T-helper 1 cell (primary cell): ENCODE measurements at places on chromosomes 3 and 15.

- no peak for DNase-seq
These were observed 17.9 kb downstream of the GRIP2 start for GRCh38 chr3:14522129-14522691.

- DNase-seq, result no peak
These were observed 3.3 kb downstream of the TPM1 start for GRCh38 chr15:63045879-63046278.

GRCh38 chr15:94749811-94750617 lies 518.7 kb downstream of the MCTP2 start:
- no peak for DNase-seq

DNA sequence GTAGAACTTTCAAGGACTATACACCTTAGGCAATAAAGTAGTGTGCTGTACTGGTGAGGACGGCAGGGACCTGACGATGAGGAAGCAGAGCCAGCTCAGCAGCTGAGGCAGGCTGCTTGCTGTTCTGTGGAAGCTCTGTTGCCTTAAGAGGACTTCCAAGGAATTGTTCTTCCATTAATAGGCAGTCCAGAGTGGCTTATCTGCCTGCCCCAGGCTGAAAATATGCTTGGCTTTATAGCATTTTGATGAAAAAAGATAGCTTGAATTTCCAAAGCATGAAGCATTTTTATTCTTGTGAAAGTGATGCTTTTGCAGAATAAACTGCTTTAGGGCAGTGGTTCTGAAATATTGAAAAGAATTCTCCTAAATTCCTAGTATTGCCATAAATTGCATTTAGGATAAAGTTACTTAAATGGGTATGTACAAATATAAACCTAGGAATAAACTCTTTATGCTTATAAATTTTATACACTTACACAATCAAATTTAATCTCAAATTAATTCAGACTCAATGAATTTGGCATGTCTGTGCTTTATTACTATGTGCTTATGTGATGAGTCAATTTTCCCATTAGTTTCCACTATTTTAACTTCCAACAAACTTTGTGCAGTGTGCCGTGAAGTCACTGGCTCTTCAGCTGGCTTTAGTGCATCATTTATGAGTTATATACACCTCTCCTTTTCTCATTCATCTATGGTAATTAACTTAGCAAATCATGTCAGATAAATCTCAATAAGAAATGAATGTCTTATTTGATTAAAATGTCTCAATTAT lies 231.0 kb upstream of the RASGRP1 start:
- DNase-seq, result no peak

GRCh38 chr3:64830681-64831080 lies 142.9 kb upstream of the ADAMTS9 start:
- no peak for DNase-seq

- DNase-seq, result no peak
These were observed 130.3 kb downstream of the NUP210 start for GRCh38 chr3:13289771-13290285.

DNA sequence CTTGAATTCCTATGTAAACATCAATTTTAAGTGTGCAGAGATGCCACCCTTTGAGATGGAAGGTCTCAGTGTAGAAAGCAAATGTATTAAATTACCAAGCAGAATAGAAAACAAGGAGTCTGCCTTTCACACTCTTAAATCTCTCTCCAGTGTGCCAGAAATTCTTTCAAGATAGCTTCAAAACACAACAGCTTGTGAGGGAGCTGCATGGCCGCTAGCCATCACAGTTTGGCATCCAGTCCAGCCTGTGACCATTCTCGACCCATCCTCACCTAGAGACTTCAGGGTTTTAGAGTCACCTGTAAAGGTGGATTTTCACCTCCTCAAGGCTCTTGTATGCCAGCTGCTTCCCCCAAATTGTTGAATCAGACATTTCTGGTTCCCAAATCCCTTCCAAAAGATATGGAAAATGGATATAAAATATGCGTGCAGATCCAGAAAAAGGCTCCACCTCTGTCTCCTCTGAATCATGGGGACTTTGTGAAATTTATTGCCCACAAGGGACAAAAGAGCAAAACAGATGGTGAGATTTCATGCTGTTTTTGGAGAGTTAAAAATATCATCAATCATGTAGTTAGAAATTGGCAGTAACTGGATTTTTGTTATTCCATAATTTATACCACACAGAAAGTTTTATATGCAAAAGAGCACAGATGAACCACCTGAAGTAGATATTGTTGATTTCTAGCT lies 114.2 kb upstream of the THRB start:
- DNase-seq, result no peak

DNA sequence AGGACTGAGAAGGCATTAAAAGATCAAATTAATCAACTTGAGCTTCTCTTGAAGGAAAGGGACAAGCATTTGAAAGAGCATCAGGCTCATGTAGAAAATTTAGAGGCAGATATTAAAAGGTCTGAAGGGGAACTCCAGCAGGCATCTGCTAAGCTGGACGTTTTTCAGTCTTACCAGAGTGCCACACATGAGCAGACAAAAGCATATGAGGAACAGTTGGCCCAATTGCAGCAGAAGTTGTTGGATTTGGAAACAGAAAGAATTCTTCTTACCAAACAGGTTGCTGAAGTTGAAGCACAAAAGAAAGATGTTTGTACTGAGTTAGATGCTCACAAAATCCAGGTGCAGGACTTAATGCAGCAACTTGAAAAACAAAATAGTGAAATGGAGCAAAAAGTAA lies 149.7 kb upstream of the LRRFIP2 start:
- DNase-seq, result no peak

GRCh38 chr3:64575211-64575844 lies 112.5 kb downstream of the ADAMTS9 start:
- no peak for DNase-seq

DNA sequence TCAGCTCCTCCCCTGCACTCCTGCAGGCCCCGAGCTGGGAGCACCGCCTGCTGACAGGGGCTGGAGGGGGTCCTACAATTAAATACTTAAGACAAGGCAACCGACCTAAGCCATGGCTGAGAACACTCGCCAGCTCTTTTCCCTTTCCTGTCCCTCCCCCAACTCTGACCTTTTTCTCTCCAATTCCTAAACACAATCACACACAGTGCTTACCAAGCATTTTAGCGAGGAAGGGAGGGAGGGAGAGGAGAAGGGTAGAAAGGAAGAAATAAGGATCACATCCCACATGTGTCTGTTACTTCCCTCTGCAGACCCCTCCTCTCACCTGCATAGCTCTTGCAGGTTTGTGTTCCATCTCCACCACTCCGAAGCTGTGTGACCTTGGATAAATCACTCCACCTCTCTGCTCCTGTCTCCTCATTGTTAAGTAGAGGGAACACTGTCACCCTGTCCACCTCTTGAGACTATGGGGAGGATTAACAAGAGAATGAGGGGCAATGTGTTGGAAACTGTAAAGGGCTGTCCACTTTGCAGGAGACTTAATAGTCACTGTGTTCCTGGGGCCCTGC lies 63.6 kb downstream of the CYP11A1 start:
- DNase-seq, result no peak

- DNase-seq, result no peak
These were observed 9.6 kb upstream of the MYZAP start for GRCh38 chr15:57582090-57582489.

DNA sequence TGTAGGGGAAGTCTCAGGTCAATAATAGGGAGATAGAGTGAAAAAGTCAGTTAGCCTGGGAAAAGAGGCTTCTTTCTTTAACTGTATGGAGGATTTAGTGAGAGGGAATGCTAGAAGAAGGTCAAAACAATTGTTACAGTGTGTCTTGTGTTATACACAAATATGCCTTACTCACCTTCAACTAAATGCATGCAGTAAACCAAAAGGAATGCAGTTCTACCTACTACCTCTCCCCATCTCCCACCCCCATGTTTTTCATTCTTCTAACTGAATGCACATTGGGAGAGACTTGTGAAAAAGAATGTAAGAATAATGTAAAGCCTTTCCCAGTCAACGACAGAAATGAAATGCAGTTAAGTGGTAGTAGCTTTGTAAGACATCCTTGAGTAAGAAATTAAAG lies 33.8 kb downstream of the CCDC66 start:
- DNase-seq, result no peak

DNA sequence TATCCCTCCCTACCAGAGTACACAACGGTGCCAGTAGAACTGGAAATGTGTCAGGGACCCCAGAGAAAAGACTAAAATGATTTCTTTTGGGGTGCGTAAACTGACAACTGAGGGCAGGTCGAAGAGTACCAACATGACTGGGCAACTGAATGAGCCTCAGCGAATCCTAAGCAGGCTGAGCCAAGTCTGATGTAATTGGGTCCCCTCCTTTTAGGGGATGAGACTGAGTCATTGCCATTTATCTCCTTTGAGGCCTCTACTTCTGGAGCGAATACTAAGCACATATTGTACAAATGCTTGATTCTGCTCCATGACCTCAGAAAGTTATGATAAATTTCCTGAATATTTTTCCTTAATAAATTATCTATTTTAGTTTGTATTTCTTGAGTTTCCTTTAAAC lies 17.3 kb upstream of the GPR156 start:
- DNase-seq, result no peak

- DNase-seq, result no peak
These were observed 71.0 kb downstream of the SOX14 start for GRCh38 chr3:137835096-137835495.

DNA sequence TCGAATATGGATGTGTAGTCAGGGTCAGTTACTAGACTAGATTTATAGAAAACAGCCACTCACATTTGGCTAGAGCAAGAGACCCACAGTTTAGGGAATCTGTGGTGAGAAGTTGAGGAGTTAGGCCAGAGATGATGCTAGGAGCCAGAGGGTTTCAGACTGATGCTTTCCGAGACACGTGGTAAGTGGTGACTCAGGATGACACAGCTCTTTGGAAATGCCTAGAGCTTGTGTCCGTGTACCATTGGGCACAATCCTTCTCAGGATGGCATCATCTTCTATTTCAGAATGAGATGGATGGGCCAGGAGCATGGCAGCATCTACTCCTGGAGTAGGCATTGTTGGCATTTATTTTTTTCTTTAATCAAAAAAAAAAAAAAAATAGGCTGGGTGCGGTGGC lies 28.5 kb downstream of the PTPRG start:
- DNase-seq, result no peak

- no peak for DNase-seq
These were observed 258.3 kb downstream of the DIPK2A start for GRCh38 chr3:144229953-144230352.
